ENCODE measurements at places on chromosomes 16 and 17.
A peak's percentile ranks its signal among the peaks of the same experiment; 100 is the strongest.

GRCh38 chr16:12584488-12585233 is 219.0 kb downstream of the CPPED1 start:
- no peak for DNase-seq

DNA sequence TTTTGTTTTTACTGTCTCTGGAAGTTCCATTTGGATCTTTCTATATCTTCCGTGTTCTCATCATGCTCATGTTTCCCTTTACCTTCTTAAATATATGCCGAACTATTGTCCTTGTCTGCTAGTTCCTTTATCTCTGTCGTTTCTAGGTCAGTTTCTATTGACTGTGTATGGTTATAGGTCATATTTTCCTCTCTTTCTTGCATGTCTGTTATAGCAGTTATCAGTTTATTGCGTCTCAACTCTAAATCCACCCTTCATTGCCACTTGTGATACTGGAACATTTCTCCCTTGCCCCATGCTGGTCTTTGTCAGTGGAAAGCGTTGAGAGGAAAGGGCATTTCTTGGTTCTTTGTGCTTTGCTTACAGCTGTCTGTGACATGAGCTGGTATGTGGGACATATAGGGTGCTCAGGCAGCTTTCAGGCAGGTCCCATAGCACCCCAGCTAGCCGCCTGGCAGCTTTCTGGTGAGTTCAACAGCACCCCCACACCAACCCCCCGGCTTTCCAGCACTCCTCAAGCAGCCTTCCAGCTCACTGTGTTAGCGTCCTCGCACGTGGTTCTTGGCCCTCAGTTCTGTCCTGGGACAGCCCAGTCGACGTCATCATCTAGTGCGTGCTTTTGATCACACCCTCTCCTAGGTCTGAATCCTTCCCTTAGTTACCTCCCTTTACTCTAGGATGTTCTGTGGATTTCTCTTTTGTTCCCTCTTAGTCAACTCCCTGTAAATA is 15.4 kb upstream of the DNASE1 start:
- DNase-seq = no peak

- DNase-seq = no peak
These were observed 6.5 kb upstream of the QRICH2 start for GRCh38 chr17:76314392-76315227.

- peak; percentile 7 for DNase-seq
These were observed 25.9 kb upstream of the NKD1 start for GRCh38 chr16:50522324-50522723.

GRCh38 chr16:49970797-49971431 is 54.1 kb upstream of the CNEP1R1 start:
- no peak for DNase-seq

DNA sequence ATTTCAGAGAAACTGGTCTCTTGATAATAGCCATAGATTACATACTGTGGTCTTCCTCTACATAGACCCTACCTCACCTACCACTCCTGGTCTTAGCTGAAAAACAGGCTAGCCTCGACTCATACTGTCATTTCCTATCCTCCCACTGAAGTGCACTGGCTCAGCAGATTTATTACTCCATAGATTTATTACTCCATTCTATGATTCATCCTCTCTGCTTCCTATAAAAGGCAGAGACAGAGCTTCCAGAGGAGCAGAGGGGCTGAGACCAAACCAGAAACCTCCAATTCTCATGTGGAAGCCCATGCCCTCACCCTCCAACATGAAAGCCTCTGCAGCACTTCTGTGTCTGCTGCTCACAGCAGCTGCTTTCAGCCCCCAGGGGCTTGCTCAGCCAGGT is at the start of gene CCL7:
Gene CCL7 (plus strand): TSS at position 253 of the 400 bp plus-strand sequence. CDS start 70 bp downstream, at position 323.
- no peak for DNase-seq

DNA sequence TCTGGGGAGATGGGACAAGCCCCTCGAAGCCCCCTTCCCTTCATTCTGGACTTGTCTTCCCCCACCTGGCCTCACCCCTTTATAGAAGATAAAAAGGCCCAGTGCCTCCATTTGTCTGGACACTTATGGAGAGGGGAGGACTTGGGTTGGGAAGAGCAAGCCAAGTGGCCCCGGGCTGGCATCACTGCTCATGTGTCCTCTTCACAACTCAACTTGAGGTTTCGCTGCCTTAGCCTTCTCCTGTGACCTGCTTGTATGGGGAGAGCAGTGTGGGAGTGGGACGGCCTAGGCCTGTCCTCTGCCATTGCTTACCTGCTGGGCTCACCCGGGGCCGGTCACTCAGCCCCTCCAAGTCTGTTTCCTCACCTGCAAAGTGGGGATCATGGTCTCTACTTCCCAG is 1.4 kb downstream of the PAQR4 start:
- no peak for DNase-seq

DNA sequence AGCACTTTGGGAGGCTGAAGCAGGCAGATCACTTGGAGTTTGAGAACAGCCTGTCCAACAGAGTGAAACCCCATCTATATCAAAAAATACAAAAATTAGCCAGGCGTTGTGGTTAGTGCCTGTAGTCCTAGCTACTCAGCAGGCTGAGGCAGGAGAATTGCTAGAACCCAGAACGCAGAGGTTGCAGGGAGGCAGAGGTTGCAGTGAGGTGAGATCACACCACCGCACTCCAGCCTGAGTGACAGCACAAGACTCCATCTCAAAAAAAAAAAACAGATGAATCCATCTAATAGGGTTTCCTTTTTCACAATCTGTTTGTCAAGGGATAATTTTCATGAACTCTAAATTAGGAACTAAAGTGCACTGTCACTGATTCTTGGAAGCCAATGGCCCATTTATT is 99.0 kb downstream of the PARN start:
- DNase-seq = no peak

DNA sequence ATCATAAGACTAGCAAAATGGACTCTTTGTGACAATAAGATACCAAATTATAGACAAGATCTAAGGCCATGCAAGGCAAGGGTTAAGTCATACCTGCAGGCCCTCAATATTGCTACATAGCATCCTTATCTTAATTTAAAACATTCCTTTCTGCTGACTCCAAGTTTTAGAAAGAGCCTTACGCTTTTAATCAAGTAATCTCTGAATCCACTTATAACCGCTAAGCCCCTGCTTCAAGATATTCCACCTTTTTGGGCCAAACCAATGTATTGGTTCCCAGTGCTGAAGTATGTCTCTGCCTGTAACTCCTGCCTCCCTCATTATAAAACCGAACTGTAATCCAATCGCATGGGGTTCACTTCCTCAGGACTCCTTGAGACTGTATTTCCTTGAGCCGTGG is 255.4 kb downstream of the PHKB start:
- DNase-seq = no peak

GRCh38 chr17:72528683-72529082 is 407.9 kb downstream of the SOX9 start:
- no peak for DNase-seq

DNA sequence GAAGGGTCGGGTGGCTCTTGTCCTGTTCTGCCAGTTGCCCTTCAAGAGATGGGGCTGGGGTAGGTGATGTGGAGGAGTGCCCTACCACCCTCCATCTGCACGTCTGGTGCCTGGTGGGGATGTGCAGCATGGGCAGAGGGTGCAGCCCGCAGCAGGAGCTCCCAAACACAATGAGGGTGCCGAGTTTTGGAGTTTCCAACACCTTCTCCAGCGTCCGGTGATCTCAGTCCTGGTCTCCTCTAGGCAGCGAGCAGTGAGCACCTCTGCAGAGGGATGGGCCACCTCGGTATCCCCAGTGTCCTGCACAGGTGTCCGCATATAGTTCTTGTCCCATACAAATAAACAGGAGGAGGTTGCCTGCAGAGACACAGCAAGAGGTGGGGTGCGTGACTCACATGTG is 136.0 kb downstream of the ENGASE start:
- DNase-seq = no peak

DNA sequence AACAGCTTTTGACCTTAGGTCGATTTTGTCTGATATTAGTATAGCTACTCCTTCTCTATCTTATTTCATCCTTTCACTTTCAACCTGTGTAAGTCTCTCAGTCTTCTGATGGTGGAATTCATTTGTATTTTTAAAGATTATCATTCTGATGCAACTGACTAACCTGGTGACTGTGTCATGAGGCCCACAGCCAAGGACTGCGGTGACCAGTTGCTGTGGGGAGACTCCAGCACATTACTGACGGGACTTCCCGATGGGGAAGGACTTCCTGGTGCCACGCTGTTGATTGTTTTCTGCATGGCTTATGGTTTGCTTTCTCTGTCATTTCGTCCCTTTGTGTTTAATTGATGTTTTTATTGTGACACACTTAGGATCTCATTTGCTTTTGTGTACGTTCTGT is 34.2 kb downstream of the RMI2 start:
- DNase-seq = peak; percentile 20

DNA sequence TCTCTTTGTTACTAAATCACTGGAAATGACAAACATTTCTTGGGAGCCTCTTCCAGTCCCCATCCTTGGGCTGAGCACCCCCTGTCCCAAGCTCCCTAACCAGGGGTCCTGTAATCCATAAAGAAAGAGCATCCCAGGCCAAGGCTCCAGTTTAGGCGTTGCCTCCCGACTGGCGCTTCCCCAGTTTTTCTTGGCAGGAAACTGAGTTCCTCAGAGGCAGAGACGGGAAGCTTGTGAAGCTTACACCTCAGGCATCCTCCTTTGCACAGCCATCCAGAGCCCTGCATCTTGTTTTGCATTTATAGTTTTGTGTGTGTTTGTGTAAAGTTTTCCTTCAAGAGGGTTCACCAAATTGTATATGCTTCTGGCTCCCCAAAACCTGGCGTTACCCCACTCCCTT is 7.1 kb downstream of the COPZ2 start:
- peak; percentile 75 for DNase-seq

- peak; percentile 81 for DNase-seq
These were observed 58.3 kb downstream of the WIPI1 start for GRCh38 chr17:68398691-68399637.

DNA sequence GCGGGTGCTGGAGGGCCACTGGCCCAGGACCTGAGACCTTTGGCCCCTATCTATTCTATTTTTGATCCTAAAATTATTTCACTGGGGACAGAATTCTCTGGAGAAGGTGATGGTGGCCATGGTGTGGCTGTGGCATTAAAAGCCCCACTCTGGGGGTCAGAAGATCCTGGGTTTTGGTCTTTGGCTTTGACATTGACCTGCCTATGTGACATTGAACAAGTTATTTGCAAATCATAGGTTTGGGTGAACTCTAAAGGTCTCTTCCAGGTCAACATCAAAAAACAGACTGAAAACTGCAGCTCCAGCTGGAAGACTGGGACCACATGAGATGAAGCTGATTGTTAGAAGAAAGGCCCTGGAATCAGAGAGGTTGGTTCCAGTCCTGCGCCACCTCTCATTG is 2.3 kb upstream of the CDH1 start:
- DNase-seq = no peak

- peak; percentile 80 for DNase-seq
These were observed 353.1 kb downstream of the FOXL1 start for GRCh38 chr16:86931410-86931941.

GRCh38 chr16:63530974-63531373 is 1494.7 kb upstream of the CDH8 start:
- DNase-seq = peak; percentile 75

DNA sequence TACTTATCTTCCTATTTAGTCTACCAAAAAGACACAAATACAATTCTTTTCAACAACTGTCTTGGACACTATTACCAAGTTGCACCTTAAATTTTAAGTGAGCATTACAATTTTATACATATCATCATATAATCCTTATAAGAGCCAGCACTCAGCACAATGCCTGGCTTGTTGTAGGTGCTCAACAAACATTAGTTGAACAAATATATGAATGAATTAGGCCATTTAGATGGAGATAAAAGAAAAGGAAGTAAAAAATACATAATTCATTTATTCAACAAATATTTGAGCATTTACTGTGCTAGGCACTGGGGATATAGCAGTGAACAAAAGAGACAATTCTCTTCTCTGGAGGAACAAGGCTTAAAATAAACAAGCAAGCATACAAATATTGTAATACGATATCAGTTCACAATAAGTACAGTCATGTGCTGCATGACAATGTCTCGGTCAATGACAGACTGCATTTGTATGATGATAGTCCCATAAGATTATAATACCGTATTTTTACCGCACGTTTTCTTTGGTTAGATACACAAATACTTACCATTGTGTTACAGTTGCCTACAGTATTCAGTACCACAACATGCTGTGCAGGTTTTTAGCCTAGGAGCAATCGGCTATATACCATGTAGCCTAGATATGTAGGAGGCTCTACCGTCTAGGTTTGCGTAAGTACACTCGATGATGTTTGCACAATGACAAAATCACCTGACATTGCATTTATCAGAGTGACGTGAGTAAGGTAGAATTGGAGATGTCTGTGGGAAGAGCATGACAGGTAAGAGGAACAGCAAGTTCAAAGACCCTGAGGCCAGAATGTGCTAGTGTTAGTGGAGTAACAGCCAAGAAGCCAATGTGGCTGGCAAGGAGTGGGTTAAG is 86.4 kb upstream of the HS3ST2 start:
- DNase-seq = no peak

DNA sequence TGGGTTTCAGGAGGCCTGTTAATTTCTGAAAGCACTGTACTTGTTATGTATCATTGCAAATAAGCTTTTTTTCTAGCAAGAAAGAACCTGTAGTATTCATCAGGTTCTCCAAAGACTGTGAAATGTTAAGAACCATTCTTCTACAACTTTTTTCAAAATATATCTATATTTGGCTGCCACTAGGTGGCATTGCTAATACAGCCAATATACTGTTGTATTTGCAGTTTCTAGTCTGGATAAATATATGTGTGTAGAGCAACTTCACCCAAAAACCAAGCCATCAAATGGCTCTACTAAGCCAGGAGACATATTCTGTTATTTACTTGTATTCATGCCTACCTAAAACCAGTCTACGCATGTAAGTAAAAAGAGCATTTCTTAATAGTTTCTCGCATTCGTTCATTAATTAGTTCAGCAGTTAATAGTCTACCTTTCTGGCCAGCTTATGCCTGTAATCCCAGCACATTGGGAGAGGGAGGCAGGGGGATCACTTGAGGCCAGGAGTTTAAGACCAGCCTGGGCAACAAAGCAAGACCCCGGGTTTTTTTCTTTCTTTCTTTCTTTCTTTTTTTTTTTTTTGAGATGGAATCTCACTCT is 39.5 kb downstream of the VMP1 start:
- no peak for DNase-seq

DNA sequence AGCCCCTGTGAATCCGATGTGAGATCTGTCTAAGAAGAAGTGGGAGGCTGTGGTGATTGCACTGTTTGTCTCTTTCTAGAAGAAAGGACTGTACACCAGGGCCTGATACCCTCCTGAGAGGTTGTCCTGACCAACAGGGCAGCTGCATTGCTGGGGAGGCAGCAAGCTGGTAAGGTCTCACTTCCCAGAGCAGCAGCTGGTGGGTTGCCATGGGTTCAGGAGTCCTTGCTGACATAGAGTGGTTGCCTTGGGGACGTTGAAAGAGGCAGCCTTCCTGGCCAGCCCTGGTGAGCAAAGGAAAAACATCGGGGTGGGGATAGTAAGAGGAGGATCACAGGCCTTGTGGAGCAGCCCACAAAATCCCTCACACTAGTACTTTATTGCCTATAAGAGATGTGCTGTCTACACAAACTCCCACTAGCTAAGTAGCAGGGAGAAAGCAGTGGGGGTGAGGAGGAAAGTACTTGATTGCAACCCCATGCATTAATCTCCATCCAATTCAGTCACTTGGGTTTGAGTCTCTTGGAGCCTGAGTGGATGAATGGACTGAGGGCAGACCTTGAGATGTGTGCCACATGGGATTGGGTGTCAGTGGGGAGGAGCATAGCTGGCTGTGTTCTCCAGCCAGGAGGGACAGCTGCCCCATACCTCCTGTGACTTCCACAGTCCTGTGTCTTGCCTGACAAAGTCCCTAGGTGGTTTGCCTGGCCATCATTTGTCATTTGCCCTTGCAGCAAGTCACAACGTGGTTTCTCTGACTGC is 143.8 kb upstream of the RPL38 start:
- no peak for DNase-seq

All from cardiac septum (tissue), 1 donor.